ENCODE measurements at places on chromosomes 6 and 20.
A peak's percentile ranks its signal among the peaks of the same experiment; 100 is the strongest.

GRCh38 chr6:158772851-158773371, 46.3 kb downstream of the EZR start:
- DNase-seq = no peak

GRCh38 chr20:64140061-64140931, 24.0 kb upstream of the MYT1 start:
- no peak for DNase-seq

DNA sequence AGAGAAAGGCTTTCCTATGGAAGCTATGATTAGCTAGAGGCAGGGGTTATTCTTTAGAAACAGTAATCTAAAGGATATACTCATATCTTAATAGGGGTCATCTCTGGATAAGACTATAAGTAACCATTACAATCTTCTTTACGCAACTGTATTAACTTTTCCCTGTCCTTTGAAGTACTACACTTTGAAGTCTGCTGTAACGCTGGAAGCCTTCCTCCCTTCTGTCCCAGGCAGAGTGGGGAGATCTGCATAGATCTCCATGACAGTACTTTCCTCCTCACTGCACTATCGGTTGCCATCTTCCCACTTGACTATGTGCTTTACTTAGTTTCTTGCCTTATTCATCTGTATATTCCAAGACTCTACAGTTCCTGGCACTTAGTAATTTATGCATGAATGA, 20.1 kb downstream of the SLC35B3 start:
- no peak for DNase-seq

DNA sequence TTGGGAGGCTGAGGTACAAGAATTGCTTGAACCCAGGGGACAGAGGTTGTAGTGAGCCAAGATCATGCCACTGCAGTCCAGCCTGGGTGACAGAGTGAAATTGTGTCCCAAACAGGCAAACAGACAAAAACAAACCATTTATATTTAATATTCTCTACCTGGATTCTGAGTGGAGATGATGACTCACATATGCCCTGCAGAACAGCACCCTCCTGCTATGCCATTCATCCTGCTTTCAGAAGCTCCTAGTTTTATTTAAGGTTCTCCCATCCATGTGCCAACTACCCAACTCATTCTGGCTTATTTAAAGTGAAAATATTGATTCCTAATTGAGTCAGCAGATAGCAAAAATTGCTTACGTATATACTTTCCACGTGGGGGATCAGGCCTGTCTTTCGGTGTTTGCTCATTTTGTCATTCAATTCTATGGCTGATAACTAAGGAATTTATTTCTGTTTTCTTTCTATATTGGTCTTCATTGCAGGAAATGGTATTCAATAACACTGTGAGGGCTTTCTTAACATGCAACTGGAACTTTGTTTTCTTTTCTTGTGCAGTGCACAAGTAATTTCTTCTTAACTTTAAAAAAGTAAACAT, 459.1 kb upstream of the JAG1 start:
- no peak for DNase-seq

DNA sequence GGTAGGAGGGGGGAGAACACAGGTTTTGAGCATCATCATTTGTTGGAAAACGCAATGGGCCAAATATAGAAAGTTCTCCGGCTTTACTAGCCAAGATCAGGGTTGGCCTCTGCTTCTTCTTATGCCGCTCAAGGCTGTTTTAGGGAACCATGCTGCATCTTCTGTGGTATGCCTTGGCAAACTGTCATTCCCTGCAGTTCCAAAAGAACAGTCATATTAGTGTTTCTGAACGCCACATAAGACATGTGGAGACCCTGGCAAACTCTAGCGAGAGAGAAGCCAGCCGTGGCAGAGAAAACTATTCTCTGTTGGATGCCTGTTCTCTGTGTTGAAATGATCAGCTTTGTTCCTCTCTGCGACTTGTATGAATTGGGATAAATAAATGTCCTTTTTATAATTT, 10.8 kb downstream of the ACTR5 start:
- no peak for DNase-seq

DNA sequence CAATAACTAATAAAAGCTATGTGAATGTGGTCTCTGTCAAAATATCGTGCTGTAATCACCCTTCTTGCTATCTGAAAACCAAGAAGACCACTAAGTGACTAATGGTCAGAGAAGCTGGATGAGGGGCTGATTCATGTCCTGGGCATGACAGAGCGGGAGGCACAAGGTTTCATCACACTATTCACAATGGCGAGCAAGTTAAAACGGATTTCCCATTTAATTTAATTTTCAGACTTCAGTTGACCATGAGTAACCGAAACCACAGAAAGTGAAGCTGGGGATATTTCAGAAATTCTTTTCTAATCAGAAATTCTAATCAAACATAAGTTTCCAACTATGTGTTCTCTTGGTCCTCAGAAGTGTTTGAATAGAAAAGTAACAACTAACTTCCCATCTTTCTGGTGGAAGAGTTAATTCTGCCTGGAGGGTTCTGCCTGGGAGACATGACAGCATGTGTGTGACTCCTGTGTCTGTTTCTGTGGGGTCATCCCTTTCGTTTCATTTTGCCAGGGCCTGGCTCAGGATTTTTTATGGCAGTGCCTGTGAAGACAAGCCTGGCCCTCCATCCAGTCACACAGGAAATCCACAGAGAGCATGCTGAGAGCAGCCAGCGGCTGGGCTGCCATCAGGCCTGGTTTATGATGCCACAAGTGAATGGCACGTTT, 98.9 kb downstream of the FAM120B start:
- no peak for DNase-seq

DNA sequence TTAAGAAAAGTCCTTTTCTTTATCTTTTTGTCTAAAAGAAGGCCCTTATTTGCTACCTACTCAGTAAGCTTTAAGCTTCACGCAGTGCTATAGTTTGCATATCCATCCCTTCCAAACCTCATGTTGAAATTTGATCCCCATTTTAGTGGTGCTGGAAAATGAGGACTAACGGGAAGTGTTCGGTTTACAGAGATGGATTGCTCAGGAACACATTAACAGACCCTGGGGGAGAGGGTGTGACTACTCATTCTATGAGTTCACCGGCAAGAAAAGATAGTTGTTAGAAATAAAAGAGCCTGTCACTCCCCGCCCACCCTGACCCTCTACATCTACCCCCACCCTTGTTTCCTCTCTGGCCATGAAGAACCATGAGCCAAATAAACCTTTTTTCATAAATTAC, 546.2 kb downstream of the MEI4 start:
- no peak for DNase-seq

GRCh38 chr20:44388466-44389023, 33.0 kb downstream of the HNF4A start:
- DNase-seq = peak; percentile 16

DNA sequence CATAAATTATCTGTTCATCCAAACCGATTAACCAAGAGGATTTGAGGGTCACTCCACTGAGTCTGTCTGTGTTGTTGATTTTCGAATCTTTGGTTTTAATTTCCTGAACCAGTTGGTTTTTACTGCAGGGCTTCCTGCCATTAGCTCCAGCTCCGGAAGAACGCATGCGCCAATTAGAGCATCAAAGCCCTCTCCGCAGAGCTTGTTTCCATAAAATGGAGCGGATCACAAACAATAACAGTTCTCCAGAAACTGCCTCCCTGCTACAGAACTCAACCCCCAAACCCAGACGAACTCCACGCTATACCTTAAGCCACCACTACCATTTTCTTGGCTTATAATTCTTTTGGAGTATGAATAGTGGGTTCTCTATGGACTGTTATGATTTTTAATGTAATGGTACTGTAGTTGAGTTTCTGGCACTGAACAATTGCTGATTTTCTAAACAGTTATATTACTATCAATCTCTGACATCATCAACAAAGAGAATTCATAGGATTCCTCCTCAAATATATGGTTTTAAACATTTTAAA, 13.8 kb downstream of the TFAP2A start:
- DNase-seq = no peak

GRCh38 chr20:63006540-63007359, at the start of gene BHLHE23:
TSS of gene BHLHE23 (minus strand) at chr20:63006964. CDS start at chr20:63006774, 190 bp downstream.
- peak; percentile 31 for DNase-seq

- no peak for DNase-seq
Observed at GRCh38 chr20:39851459-39851858, 837.6 kb downstream of the MAFB start.

- DNase-seq = no peak
Observed at GRCh38 chr6:159100395-159101182, 55.8 kb upstream of the TAGAP start.

DNA sequence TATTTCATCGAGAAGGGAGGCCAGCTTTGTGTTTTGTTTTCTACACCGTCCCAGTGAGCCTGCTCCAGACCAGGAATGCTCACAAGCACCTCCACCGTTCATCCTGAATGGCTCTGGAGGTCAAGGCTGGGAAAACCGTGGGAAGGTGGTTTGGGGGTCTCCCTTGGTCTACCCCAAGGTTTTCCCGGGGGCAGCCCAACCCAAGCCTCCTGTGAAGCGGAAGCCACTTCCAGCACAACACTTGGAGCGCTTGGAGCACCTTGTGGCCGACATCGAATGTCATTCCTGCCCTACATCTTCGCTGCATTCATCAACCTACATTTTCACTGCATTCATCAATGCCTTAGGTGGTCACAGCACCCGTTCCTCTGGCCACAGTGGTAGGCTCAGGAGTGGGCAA, 255.6 kb upstream of the PMEPA1 start:
- DNase-seq = no peak

DNA sequence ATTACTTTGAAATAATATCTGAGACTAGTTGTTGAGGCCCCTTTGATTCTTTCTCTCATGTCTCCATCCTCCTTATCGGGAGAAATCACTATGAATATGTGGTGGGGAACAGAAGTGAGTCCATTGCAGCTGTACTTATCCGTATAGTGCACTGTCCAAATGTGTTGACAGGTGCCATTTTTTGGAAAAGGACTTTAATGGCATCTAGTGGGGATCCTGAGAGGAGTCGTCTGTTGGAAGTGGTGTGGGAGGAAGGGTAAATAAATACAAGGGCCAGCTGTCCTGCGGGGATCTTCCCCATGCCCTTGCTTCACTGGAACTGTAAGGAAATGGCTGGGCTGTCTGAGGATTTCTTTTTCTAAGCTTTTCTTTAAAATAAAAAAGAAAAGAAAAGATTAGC, 19.4 kb downstream of the TPX2 start:
- DNase-seq = no peak

DNA sequence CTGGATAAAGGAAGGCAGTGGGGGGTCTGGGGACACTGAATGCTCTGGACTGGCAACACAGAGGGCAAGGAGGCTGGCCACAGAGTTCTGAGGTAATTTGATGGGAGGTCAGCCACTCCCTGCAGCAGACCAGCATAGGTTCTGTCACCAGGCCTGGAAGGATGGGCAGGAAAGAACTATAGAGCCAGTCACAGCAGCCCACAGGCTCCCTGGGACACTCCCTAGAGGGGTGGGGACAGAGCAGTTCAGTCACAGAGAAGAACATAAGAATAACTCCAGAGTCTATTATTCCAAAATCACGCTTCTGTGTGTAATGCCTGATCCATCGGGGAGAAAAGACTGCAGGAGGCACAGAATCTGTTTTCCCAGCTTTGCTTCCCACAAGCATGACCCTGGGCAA, 19.6 kb downstream of the DYNLRB1 start:
- no peak for DNase-seq

- DNase-seq = no peak
Observed at GRCh38 chr6:13059026-13059425, 269.3 kb downstream of the TBC1D7 start.

DNA sequence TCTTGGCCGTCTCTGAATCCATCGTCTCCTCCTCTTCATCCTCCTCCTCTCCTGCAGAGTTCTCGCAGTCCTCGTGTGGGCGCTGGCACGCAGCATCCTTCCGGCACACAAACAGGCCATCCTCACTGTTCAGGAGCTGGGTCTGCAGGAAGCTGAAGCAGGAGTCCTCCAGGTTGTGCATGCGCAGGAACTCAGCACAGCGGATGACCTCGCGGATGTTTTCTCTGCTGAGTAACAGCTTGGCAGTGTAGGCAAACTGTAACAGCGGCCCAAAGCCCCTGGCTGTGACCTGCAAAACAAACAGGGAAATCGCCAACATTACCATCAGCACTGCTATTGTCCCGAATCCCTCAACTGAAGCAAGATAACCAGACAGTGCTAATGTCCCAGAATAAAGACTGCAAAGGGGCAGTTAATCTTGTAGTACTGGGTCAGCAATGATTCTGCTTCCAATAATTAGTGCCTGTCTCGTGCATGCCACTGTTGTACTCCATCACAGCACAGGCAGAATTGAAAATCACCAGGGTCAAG, 57.4 kb downstream of the GJA10 start:
- DNase-seq = no peak

DNA sequence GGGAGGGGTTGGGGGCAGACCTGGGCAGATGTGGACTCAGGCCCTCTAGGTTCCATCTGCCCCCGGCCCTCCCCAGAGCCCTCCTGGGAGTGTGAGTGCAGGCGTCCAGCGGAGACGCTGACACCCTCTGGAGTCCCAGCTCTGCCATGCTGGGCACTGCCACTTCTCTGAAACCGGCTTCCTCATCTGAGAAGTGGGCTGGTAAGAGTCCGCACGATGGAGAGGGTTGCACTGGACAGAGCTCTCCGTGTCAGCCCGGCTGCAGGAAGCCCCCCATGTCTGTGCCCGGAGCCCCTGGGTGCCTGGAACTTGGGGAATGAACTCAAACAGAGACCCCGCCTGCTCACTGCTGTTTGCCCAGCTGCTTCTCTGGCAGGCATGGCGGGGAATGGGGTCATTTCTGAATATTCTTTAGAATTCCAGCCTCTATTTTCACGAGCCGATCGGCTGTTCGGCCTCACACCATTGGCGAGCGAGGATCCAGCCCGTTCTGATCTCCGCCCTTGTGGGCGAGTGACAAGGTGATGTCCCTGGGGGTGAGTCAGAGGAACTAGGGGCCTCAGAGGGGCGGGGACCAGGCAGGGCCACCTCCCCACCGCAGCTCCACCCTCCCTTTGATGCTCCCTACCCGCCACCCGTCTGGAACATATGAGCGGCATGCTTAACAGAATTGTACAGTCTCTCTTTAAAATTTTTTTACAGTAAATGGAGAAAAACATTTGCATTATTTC, 47.8 kb upstream of the GATA5 start:
- DNase-seq = no peak

DNA sequence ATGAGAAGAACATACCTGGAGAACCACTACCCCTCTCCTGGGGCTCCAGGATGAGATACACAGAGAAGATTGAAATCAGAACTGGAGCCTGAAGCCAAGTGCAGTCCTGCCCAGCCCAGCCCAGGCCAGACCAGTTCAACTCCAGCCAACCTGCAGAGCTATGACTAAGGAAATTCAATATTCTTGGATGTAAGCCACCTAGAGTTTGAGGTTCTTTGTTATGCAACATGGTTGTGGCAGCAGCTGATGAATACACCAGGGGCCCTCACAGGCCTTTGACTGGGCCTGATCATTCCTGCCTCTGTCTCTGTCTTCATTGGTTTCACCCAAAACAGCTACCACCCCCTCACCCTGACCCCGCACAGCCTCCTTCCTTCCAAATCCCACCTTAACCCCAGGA, 167.8 kb downstream of the LRFN2 start:
- no peak for DNase-seq

- DNase-seq = no peak
Observed at GRCh38 chr6:33278810-33279209, 1.9 kb downstream of the B3GALT4 start.

GRCh38 chr20:62602550-62602949, 39.8 kb upstream of the SLCO4A1 start:
- DNase-seq = no peak

Data from NCI-H1092 (cell line).